ENCODE measurements at places on chromosomes 13 and 19.

- peak overlapping the region; percentile 34 for H3K4me3 ChIP-seq
- DNase-seq, result no peak
- peaks cover 18% of the 10 kb centered on the region for H3K4me1 ChIP-seq
- peak overlapping the region; percentile 89 for H3K27ac ChIP-seq
These were observed 38.4 kb downstream of the ZDHHC20 start for GRCh38 chr13:21420706-21421105.

- no peaks in the 10 kb centered on the region for H3K27me3 ChIP-seq
- peaks cover 8% of the 10 kb centered on the region for H3K36me3 ChIP-seq
- H3K4me1 ChIP-seq, result no peaks in the 10 kb centered on the region
- no peak for DNase-seq
- no peak overlapping the region for H3K27ac ChIP-seq
These were observed 12.9 kb upstream of the RPS15 start for GRCh38 chr19:1425102-1425837.

- H3K27ac ChIP-seq, result no peak overlapping the region
- H3K36me3 ChIP-seq, result no peaks in the 10 kb centered on the region
- H3K27me3 ChIP-seq, result peaks cover 14% of the 10 kb centered on the region
- no peak for DNase-seq
- H3K4me1 ChIP-seq, result peaks cover 8% of the 10 kb centered on the region
- H3K4me3 ChIP-seq, result no peak overlapping the region
These were observed 9.3 kb upstream of the GTF3A start for GRCh38 chr13:27415116-27415515.

GRCh38 chr19:52689843-52690368 is 44.9 kb downstream of the ZNF611 start:
- H3K4me1 ChIP-seq, result peaks cover 42% of the 10 kb centered on the region
- peak overlapping the region; percentile 96 for H3K27ac ChIP-seq
- H3K36me3 ChIP-seq, result peaks cover 8% of the 10 kb centered on the region
- peak; percentile 38 for DNase-seq
- H3K27me3 ChIP-seq, result no peaks in the 10 kb centered on the region
- peak overlapping the region; percentile 97 for H3K4me3 ChIP-seq

DNA sequence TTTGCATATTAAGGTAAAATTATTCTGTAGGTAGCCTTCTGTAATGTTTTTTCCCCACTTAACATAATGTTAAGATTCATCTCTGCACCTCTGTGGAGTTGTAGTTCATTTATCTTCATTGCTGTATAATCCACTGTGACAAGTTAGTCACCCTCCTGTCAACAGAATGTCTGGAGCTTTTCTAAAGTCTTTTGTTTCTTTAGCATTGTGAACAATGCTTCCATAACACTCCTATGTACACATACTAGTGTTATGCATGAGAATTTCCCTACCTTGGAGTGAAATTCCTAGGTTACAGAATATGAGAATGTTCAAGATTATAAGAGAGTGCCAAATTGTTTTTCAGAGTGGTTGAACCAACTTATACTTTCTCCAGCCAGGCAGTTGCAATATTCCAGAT is 113.5 kb downstream of the COG6 start:
- no peaks in the 10 kb centered on the region for H3K36me3 ChIP-seq
- DNase-seq, result no peak
- H3K4me1 ChIP-seq, result peaks cover 12% of the 10 kb centered on the region
- H3K4me3 ChIP-seq, result no peak overlapping the region
- no peak overlapping the region for H3K27ac ChIP-seq
